T-helper 1 cell treated with Interleukin-12 subunit alpha and Interleukin-12 subunit beta and Interleukin-4 antibody, amounts not matched to agents 30 ng/mL and 1 ng/mL, for 36 hours (primary cell): ENCODE measurements at places on chromosomes 7 and 10. TPM values are rescaled to one million over a fixed set of nuclear protein-coding genes. Genes with fewer than 3 reads are reported as not detected.

HABP2 gene
- not detected in 2 replicates for total RNA-seq

CCL24 gene
- not detected in 2 replicates for total RNA-seq

NPVF gene
- total RNA-seq: not detected in 2 replicates

GIMAP4 gene
- 472 and 476 TPM in 2 replicates for total RNA-seq

SEMA3D gene
- total RNA-seq: not detected in 2 replicates
